Femur (tissue), 1 donor: ENCODE measurements at places on chromosomes 5 and 9.

DNA sequence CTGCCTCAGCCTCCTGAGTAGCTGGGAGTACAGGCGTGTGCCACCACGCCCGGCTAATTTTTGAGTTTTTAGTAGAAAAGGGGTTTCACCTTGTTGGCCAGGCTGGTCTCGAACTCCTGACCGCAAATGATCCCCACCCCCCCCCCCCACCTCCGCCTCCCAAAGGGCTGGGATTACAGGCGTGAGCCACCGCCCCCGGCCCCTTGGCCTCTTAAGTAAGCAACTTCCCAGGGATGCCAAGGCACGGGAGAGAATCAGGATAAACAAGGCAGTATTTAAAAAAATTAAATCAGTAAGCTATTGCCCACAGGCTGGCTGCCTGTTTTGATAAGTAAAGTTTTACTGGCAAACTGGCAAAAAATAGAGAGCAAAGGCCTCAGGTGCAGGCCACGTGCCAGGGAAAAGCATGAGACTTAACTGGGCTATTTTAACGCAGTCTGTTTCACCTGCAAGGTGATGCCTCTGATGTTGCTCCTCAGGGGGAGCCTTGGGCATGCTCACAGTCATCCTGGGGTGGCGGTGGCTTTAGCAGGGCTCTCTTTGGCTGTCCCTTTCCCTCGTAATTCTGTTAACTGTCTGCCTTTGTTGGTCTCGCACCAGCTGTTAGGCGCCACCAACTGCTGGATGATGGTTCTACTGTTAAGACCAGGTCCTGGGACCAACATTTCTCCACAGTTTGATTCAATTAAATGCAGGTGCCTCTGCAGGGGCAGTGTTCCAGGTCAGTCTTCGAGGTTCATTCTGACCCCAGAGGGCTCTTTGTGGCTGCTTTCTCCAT is 19.4 kb upstream of the RNF130 start:
- no peak for DNase-seq

DNA sequence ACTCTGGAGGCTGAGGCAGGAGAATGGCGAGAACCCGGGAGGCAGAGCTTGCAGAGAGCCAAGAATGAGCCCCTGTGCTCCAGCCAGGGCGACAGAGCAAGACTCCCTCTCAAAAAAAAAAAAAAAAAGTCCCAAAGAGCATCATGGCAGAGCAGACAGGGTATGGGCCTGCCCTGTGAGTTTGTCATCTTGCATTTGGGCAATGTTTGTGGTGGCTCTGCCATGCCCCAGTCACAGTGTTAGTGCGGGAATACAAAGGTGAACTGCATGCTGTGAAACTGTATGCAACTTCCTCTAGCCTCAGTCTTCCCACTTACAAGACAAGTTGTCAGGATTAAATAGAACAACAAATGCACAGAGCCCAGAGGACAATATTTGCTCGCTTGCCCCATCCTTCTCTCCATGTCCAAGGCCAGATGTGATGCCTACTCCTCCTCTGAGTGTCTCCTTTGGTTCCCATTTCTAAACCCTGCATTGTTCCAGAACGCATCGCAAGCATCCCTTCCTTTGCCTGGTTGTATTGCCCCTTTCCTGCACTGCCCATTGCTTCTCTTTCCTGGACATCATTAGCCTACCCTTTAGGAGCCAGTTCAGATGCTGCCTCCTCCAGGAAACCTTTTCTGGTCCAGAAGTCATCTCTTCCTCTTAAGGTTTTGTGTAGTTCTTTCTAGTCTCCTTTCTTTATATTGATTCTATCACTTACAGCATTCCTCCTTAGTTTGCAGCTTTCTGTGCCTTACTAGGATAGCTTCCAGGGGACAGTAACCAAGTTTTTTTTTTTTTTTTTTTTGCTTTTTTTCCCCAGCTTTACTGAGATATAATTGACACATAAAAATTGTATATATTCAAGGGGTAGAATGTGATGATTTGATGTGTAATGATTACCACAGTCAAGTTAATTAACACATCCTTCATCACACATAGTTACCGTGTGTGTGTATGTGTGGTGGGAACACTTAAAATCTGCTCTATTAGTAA is 69.0 kb upstream of the TNFAIP8 start:
- DNase-seq, result no peak

DNA sequence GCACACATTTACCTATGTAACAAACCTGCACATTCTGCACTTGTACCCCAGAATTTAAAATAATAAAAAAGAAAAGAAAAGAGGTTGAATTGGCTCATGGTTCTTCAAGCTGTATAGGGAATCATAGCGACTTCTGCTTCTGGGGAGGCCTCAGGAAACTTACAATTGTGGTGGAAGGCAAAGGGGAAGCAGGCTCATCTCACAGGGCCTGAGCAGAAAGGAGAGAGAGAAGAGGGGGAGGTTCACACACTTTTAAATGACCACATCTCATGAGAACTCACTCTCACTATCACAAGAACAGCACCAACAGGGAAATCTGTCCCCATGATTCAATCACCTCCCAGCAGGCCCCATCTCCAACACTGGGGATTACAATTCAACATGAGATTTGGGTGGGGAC is 214.6 kb downstream of the CDK5RAP2 start:
- no peak for DNase-seq

DNA sequence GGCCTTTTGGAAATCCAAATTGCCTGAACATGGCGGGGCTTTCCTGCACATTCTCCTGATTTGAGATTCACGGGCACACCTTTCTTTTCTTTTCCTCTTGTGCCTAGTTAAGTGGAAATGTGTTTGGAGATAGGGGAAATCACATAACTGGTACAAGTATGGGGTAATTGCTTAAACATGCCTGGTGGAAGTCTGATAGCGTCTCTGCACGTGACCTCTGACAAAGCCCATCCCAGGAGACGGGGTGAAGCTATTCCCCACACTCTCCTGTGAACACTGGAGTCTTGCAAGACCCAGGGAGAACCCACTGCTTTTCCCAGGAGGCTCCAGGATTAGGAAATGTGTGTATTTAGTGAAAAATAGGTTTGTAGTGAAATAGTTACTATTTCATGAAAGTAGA is 2.9 kb upstream of the REEP2 start:
- no peak for DNase-seq

DNA sequence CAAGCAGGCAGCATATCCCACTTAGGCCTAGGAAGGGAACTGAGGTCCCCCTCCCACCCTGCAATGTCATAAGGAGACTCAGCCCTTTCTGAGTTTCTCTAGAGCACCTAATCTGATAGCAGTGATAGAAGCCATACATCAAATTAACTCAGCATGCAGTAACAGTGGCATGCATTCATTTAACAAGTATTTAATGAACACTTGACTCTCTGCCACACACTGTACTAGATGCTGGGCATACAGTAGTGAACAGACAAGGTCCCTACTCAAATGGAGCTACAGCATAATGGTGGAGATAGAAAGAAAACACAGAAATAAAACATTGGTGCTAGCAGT is 58.6 kb downstream of the SLC22A5 start:
- no peak for DNase-seq

GRCh38 chr9:96245399-96245798 is 56.6 kb downstream of the HSD17B3 start:
- no peak for DNase-seq

DNA sequence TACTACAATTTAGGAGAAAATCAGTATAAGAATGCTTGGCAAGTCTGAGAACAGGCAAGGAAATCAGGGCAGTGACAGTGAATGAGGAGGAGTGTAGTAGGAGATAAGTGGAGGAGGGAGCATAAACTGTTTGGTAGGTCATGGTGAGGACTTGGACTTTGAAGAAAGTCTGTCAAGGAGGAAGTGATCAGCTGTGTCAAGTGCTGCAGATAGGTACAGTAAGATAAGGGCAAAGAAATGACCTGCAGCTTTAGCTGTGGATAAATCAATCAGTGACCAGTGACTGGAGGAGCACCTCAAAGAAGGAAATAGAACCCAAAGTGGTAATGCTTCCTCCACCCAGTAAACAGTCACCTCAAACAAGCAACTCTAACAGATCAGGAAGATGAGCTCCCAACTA is 106.3 kb downstream of the RAPGEF6 start:
- no peak for DNase-seq
